ENCODE measurements at places on chromosomes 12 and 14.

GRCh38 chr14:78259831-78260230, 89.7 kb downstream of the NRXN3 start:
- DNase-seq: no peak

GRCh38 chr12:34625116-34625515, 602.8 kb downstream of the ALG10 start:
- DNase-seq: no peak

- DNase-seq: no peak
These were observed 28.4 kb downstream of the SLC38A1 start for GRCh38 chr12:46240436-46240835.

DNA sequence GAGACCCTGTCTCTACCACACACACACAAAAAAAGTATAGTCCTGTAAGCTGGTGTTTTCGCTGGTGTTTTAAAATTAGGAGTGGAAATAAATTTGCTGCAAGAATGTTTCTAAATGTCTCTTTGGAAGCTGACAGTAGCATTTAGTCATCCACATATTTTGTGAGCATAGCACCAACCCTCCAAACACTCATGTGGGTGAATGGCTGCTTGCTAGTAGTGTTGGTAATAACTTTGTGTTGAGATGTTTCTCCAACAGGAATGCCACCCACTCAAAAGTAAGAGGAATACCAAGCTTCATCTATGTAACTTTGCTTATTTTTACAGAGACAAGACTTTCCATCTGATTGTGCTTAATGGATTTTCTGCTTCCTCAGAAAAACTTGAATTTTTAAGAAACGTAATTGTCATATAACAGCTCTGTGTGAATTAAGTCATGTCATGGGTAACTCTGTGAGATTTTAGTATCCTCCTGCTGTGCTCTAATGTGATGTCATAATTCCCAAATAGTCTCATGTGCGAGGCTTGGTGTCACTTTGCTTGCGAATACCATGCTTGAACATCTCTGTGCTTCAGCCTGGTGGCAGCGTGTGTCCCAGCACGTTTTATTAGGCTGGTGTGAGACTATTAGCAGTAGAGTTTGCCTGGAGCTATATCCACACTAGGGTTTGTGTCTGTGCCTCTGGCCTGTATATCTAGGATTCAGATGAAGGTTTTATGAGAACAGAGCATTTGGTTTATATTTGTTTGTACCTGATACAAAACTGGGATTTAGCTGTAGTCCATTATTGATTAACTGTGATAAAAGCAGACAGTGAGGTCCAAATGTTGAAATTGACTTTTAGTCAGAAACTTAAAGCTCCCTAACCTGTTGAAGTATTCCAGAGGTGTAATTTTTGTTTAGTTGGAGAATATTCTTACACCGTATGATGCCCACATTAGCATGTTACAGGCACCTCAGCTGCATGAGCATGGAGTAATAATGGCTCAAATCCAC, 80.5 kb downstream of the FBXW8 start:
- DNase-seq: no peak

DNA sequence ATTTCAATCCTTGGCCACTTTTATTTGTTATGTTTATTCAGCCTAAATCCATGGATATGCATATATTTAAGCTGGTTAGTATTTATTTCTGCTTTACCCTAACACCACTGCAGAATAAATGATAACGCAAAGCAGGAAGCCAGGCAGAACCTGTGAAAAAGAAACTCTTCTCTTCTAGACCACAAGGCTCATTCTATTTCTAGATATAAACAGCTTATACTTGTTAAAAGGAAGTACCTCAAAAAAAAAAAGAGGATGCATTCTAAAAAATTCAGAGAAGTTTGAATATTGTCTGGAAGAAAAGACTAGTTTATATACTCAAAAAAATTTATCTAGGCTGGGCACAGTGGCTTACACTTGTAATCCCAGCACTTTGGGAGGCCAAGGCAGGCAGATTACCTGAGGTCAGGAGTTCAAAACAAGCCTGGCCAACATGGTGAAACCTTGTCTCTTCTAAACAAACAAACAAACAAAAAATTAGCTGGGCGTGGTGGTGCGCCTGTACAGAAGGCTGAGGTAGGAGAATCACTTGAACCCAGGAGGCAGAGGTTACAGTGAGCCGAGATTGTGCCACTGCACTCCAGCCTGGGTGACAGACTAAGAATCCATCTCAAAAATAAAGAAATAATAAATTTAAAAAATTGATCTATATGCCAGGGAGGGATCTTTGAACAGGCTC, 55.8 kb downstream of the GALNT4 start:
- DNase-seq: no peak

- no peak for DNase-seq
These were observed 7.6 kb upstream of the SERPINA1 start for GRCh38 chr14:94395888-94396574.

GRCh38 chr12:80230068-80230467, 130.7 kb downstream of the OTOGL start:
- no peak for DNase-seq

Measured in activated CD4-positive, alpha-beta T cell treated with anti-CD3 and anti-CD28 coated beads, Interleukin-2, amount 50 U/mL, for 24 hours (primary cell).